GM12892 (cell line): ENCODE measurements at places on chromosomes 3 and 15.

DNA sequence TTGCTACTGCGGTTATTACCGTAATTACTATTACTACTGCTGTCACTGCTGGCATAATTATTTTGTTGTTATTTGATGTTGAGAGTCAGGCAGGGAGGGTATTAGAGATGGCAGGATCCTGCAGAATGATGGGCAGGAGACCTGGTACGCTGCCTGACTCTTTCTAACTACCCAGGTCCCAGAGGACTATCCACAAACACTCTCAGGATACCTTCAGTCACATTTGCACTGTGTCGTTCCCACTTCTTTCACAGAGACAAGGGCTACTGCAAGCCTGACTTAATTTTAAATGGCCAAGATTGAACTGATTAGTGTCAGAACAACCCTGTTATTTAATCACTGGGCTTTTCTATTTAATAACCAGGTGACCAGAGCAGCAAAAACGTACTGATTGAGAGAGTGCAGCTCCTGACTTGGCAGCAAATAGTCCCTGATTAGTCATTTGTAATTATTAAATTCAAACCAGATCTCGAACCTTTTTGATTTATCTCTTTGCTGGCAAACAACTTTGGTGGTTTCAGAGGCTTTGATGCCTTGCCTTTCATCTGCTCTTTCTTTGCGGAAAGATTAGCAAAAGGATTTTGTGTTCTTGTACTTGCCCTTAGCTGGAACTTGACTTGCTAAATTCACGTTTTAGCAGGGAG lies 88.8 kb upstream of the ARHGEF3 start:
- DNase-seq, result no peak

- DNase-seq, result no peak
These were observed 33.4 kb downstream of the CCDC33 start for GRCh38 chr15:74269362-74270035.

- no peak for DNase-seq
These were observed 149.4 kb downstream of the LRRK1 start for GRCh38 chr15:101068523-101068960.

DNA sequence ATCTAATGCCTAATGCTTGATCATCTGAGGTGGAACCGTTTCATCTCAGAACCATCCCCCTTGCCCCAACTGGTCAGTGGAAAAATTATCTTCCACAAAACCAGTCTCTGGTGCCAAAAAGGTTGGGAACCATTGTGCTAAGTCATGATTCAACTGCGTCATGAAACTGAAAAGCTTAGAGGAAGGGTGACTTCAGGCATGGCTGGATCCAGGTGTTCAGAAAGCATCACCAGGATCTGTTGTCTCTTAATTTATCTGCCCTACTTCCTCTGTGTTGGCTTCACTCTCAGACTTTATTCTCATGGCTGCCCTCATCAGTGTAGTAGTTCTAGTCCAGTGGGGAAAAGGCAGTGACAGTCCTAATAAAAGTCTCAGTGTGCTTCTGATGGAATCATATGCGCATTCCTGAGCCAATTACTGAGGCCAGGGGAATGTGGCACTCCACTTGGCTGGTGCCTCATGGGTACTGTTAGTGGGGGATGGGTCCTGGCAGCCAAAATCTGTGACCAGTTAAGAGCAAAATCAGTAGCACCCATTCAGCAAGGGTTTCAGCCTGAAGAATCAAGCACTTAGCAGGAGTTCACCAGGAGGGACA lies 110.3 kb downstream of the WNT5A start:
- DNase-seq, result no peak

GRCh38 chr3:138351916-138352550 lies 3.7 kb downstream of the MRAS start:
- DNase-seq, result no peak

DNA sequence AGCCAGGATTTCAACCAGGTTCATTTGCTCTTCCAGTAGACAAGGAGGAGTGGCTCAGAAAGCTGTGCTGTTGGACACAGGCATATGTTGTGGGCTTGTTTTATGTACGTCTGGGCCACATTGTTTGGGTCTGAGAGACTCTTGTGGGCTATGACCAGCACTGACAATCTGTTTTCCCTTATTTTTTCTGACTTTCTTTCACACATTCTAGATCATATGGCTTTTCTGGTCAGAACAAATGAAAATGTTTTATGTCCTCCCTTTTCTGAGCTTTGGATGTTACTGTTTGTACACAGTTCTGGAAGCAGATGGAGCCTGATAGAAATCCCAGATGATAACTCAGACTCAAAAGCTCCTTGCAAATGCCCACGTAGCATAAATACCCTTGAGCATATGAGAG lies 85.8 kb upstream of the RGMA start:
- no peak for DNase-seq

GRCh38 chr3:109346770-109347295 lies 9.5 kb upstream of the DPPA4 start:
- DNase-seq, result no peak

- no peak for DNase-seq
These were observed 46.9 kb upstream of the TMEM158 start for GRCh38 chr3:45272828-45273470.

GRCh38 chr3:138653567-138653966 lies 45.0 kb downstream of the FAIM start:
- no peak for DNase-seq

- DNase-seq, result no peak
These were observed 10.8 kb downstream of the TOPAZ1 start for GRCh38 chr3:44252332-44252959.

GRCh38 chr3:111763968-111764367 lies 95.1 kb upstream of the PHLDB2 start:
- DNase-seq, result no peak

DNA sequence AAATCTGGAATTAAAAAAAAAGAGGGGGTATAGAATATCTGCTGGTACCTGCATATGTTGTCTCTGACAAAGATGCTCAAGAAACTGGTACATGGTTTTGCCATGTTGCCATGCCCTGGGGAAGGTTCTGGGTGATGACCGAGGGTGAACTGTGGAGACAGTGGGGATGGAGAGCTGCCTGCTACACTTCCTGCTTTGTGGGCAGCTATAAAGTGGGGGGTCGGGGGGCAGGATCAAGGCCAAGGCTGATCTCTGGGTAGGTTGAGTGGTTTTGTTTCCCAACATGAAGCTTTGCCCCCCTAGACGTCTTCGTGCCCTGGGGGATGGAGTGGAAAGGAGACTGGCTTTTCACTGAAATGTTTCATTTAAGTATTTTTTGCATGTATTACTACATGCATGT lies 74.6 kb downstream of the IQSEC1 start:
- DNase-seq, result no peak

- DNase-seq, result no peak
These were observed 88.6 kb downstream of the TRIM42 start for GRCh38 chr3:140766465-140766864.

DNA sequence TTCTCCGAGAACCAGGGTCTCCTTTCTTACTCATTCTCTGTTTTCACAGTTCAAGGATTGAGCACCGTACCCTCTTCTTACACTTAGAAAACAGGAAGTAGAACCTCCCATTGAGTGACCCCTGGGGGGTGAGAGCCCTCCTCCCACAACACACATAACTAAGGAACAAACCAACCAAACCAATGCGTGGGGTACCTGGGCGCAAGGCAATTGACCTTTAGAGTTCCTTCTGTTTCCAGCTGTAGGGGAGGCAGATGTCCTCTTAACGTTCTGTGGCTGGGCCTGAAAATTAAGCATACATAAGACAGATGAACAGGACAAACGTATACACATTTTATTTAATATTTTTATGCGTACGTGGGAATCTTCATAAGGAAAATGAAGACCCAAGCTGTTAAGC lies 33.5 kb upstream of the TIMP4 start:
- DNase-seq, result no peak

GRCh38 chr3:40083066-40083465 lies 226.4 kb upstream of the EIF1B start:
- DNase-seq, result no peak
